Activated CD8-positive, alpha-beta T cell treated with anti-CD3 and anti-CD28 coated beads for 36 hours (primary cell): ENCODE measurements at places on chromosomes 2 and 18.

DNA sequence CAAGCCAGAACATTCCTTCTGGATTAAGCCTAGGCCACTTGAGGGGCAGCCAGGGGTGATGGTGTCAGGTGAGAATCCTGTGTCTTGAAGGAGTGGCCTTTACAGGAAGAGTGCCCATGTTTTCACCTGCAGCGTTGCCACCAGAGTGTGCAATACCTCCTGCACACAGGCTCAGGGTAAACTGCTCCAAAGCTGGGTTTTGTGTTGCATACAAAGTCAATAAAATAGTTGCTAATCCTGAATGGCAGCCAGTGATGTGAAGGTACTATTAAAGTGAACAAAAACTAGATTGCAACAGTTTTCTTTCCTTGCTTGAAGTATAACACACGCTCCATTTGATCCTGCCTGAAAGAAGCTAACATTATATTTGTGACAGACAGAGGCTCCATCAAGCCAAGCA is 64.4 kb upstream of the NRP2 start:
- DNase-seq, result no peak

DNA sequence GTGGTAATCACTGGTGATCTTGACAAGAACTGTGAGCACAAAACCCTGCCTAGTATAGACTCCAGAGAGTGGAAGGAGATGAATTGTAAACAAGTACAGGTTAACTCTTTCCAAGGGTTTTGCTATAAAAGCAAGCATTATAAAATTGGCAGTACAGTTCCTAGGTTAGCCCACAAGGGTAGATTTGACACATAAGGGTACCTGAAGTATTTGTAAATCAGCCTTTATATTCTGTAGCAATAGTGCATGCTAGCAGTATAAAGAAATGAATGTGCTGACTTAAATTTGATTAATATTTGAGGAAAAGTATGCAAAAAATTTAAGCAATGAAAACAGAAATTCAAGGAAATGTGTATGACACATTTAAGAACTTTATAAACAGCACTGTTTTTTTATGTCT is 42.4 kb downstream of the SP3 start:
- no peak for DNase-seq

GRCh38 chr2:230932556-230933511 is 7.8 kb upstream of the GPR55 start:
- peak; percentile 4 for DNase-seq

DNA sequence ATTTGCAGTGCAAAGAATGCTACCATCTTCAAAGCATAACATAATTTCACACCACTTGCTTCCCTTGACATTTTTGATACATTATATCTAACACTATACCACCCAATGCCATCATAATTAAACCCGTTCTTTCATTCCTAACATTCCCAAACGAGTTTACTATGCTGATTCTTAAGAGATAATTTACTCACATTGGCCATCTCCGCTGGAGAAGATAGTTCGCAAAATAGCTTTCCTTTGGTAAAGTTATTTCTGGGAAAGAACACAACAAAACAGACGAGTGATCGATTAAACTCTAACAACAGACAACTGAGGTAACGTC is 716 bp downstream of the MMADHC start:
- DNase-seq, result no peak

- no peak for DNase-seq
These were observed 18.5 kb upstream of the RBBP8 start for GRCh38 chr18:22914633-22915032.

DNA sequence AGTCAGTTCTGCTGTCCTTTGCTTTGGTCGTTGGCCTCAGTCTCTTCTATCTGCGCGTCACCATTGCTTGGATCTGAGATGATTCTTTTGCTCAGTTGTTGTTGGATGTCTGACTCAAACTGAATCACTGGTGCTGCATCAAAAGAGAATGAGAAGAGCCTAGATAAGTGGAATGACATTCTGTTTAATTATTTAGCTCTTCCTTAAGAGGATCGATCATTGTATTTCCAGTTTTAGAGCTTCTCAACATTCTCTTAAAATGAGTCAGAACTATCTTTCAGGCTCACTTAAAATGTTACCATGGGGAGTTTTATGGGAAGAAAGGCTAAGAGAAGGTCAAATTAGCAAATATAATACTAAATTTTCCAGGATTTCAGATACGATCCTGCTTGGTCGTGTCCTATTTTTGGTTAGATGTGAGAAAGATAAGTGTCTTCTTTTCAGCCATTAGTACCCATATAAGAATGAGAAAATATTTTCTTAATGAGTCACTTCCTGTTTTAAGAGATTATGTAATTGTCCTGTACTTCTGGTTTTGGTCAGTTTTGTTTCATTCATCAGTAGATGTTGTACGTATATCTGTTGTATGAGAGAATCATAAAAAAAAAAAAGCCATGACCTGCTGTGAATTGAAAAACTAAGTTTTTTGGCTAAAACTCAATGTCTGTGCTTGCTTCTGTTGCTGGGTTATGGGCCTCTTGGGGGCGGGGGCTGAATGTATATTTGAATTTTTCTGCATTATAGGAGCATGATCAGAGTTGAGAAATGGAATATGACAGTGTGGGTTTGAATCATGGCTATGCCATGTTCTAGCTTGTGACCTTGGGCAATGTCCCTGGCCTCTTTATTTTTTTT is 31.6 kb upstream of the CASP10 start:
- no peak for DNase-seq

- DNase-seq, result no peak
These were observed 19.8 kb upstream of the NFU1 start for GRCh38 chr2:69456950-69457445.
